ENCODE measurements at places on chromosomes 5 and 9. TPM values are rescaled to one million over a fixed set of nuclear protein-coding genes. Genes with fewer than 3 reads are reported as not detected.

DNA sequence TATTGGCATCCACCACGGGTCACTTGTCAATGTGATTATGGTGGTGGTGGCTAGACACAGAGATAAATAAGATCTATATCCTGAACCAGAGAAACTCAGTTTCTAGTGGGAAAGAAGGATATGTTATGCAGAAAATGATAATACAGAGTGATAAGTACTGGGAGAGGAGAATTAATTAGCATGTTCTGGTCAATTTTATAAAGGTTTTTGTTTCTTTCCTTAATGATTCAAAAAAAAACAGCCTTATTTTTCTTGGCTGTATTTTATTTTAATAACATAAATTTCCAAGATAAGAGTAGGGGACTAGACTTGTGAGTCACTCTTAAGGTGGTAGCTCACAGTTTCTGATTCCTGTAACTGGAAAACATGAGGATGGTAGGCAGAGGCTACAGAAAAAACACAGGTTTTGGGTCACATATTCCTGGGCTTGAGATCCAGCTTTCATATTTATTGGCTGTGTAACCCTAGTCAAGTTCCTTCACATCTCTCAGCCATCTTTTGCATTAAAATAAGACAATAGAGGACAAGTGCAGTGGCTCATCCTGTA is 350.3 kb upstream of the RPS23 start:
- DNase-seq: no peak

DNA sequence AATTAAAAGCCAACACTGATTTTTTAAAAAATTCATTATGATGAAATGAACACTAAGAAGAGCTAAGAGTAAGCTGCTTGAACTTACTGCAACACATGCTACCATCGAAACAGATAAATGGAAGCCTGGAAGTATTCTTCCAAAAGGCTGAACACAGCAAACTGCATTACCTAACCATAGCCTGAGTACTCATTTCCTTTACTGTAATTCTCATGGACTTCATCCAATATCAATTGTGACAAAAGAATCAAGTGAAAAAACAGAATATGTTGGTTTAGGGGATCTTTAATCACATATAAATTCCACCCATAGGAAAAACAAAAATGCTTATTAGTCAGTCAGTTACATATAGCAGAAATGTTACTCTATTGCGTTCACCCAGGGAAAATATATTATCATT is 68.5 kb downstream of the DROSHA start:
- no peak for DNase-seq

DNA sequence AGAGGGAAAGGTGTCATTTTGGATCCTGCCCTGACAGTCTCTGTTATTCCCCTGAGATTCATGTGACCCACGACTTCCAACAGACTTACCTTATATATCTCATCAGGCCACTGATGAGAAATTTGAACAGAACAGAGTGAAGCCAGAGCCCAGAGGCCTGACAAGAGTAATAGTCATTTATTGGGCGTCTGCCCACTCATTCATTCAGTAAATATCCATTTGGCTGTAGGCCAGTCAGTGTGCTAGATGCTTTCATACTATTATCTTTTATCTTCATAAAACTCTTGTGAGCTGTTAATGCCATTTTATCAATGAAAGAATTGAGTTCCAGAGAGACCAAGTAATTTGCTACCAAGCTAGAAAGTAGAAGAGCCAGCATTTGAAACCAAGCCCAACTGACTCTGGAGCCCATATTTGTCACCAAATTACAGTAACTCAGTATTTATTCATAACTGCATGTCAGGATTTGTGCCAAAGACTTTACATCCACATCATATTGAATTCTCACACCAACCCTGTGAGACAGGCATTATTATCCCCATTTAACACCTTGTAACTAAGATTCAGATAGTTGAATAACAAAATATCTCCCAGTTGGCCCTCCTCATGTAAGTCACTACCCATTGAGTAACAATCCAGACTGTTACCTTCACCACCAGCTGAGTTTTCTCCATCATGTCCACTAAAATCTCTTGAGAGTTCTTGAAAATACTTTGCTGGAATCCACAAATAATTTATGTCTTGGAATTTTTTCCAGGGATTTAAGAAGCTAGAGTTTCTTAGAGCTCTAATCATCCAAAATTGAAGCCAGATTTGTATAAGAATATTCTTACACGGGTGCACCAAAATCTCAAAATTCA is 2.5 kb downstream of the PTPDC1 start:
- no peak for DNase-seq

GRCh38 chr5:93658044-93658443 is 75.0 kb downstream of the NR2F1 start:
- DNase-seq: no peak

- DNase-seq: peak; percentile 11
These were observed 340.3 kb downstream of the KCNN2 start for GRCh38 chr5:114702136-114702535.

DNA sequence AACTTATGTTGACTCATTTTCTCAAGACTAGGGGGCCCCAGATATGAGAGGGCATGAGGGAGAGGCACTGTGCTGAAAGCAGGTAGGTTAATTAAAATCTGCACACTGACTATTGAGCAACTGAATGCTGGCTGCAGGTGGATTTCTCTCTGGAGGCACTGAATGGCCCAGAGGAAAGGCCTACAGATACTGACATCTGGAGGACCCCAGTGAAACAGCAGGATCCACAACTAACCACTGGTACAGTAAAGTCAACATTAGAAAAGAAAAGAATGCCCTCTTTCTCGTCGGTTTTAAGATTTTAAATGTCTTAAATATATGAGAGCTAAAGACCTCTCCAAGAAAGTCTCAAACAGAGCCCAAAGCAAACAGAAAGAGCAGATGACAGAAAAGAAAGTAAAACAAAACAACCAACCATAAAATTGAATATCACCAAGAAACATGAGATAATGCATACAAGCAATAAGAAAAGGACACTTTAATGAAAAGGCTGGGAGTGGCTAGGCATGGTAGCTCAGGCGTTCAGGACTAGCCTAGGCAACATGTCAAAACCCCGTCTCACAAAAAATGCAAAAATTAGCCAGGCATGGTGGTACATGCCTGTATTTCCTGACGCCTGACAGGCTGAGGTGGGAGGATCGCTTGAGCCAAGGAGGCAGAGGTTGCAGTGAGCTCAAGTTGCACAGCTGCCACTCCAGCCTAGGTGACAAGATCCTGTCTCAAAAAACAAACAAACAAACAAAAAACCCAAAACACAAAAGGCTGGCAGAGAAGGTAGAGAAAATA is 43.3 kb downstream of the PUM3 start:
- DNase-seq: no peak

- no peak for DNase-seq
These were observed 21.4 kb upstream of the CCNO start for GRCh38 chr5:55254802-55255201.

DNA sequence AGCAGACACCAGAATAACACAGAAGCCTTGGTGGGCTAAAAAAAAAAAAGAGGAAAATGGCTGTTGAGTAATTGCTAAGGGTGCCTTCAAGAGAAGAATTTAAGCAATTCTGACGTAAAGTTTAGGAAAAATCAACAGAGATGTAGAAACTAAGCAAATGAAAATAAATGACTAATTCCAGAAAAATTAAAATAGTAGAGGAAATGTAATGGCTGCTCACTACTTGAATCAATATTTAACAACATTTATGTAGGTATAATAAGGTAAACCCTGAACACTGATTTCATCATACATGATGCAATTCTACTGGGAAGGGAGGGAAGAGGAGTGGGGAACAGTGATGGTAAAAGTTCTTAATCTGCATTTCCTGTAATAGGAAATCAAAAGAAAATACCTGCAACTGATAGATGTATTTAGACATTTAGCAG is 41.4 kb downstream of the PUM3 start:
- no peak for DNase-seq

DNA sequence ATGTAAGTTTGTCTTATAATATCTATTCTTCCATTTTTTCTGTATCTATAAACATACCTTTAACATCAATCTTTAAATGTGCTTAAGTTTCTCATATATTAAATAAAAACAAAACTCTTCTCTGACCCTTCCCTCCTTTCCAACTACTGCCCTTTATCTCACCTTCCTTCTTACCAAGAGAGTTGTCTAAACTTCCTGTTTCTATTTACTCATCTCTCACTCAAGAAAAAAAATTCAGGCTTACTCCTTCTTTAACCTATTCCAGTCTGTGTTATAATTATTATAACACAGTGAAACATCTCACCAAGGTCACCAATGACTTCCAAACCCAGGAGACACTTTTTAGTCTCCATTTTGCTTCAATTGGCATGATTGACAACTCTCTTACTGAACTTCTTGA is 140.9 kb downstream of the CCDC171 start:
- no peak for DNase-seq

GRCh38 chr9:131330814-131331600 is 41.5 kb downstream of the PLPP7 start:
- DNase-seq: no peak

GRCh38 chr5:438481-438981 is 4.4 kb upstream of the EXOC3 start:
- DNase-seq: no peak

GRCh38 chr9:82923092-82923911 is 139.6 kb downstream of the RASEF start:
- no peak for DNase-seq

- DNase-seq: no peak
These were observed 22.1 kb downstream of the FAM170A start for GRCh38 chr5:119651486-119651885.

DNA sequence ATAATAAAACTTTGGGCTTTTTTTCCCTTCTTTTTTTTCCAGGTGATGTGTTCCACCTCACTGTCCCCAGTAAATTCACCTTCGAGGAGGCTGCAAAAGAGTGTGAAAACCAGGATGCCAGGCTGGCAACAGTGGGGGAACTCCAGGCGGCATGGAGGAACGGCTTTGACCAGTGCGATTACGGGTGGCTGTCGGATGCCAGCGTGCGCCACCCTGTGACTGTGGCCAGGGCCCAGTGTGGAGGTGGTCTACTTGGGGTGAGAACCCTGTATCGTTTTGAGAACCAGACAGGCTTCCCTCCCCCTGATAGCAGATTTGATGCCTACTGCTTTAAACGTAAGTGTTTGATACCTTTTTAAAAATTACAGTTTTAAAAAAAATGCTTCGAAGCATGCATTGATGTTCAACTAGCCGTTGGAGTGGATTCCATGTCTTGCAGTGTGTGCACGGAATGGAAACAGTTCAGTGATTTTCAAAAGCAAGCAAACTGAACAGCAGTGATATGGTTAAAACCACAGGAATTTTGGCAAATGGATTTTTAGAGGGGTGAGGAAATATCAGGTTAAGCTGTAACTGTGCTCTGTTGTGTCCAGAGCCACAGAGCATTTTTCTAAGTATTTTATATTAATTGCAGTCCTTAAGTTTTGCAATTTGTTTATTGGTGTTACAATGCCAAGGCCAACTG is 40.7 kb downstream of the VCAN start:
- no peak for DNase-seq

- no peak for DNase-seq
These were observed 59.7 kb upstream of the GARNL3 start for GRCh38 chr9:127204771-127205470.

PKD2L2 gene
- 0.45 TPM for total RNA-seq

STING1 gene
- total RNA-seq: 59.1 TPM

CYLC2 gene
- total RNA-seq: not detected

PCDHGC3 gene
- total RNA-seq: 55.3 TPM

All from prostate gland (tissue), 2 donors.